ENCODE measurements at places on chromosomes 11 and 22.

DNA sequence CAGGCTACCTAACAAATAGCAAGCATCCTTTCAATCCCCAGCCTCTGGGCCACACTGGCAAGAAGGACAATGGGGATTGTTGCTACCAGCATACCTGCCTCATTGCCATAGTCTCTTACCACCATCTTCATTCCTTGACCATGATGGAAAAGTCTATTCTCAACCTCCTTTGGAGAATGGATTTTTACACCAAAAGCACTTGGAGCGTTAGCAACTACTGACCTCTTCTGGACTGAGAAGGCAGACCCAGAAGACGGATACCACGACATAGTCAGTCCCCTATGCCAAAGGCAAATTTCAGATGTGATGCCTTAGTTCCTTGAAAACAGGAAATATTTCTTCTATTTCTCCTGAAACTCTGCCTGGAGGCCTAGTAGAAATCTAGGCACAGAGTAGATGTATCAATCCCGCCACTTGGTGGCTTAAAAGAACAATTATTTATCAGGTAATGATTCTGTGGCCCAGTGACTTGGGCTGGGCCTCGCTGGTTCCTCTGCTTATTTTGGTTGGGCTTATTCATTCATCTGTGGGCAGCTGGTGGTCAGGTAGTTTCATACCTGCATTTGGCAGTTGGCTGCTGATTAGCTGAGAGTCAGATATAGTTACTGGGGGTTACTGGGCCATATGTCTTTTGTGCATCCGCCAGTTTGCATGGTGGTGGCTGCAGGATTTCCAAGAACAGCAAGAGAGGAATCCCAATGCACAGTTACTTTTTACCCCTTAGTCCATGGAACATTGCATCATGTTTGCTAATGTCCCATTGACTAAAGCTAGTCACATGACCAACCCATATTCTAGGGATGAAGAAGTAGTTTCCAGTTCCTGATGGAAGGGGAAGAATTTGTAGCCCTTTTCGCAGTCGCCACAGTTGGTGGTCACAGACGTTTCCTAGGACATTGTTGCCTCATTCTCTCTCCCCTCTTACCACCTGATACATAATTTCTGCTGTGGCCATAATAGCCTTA lies 75.2 kb downstream of the DHCR7 start:
- no peak for DNase-seq

DNA sequence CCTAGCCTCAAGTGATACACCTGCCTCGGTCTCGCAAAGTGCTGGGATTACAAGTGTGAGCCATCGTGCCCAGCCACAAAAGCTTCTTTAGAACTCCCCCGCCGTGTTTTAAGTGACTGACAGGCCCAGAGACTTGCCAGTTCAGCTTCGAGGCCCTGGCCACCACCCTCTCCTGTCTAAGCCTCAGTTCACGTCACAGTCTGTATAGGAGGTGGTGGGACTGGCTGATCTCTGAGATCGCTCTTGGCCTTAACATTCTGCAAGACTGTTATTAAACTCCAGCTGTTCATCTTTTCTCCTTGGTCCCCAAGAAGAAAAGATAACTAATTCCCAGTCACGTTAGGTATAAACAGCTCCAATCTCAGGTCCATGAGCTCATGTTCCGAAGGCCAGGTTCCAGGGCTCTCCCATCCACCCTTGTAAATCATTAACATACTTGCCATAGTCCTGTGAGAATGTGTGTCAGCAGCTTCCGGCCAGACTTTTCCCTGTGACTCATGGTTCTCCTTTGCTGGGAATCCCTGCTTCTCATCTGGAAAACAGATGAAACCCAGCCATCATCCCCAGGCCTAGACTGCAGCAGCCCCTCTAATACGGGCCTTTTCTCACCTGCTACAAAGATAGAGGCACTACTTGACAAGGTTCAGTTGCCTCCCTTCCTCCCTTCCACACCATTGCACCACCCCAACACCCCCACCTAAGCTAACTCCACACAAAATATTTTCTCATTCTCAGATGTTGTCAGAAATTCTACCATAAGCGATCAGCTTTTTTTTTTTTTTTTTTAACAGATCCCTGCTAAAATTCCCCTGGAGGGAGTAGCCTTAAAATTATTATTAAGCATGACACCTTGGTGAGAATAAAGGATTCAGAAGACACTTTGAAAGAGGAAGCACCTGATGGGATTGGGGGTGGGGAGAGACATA lies 5.6 kb upstream of the KIAA0930 start:
- DNase-seq: no peak

GRCh38 chr11:6298605-6299004 lies 21.7 kb downstream of the CAVIN3 start:
- DNase-seq: no peak

DNA sequence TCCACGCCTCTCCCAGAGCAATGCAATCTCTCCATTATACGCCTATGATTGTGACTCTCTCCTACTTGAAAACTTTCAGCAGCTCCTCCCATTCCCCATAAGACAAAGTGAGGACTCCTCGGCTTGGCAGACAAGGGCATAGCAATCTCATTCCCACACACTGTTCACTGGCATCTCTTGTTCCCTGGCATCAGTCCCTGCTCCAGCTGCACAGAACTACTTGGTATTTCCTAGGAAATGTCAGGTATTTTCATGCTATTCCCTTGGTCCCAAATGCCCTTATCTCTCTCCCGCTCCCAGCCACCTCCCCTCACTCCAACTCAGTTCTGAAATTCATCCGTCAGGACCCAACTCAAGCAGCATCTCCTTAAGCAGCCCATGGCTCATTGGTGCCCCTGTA lies 28.4 kb downstream of the TMPRSS5 start:
- no peak for DNase-seq

GRCh38 chr11:116492600-116492999 lies 280.2 kb downstream of the BUD13 start:
- DNase-seq: no peak

DNA sequence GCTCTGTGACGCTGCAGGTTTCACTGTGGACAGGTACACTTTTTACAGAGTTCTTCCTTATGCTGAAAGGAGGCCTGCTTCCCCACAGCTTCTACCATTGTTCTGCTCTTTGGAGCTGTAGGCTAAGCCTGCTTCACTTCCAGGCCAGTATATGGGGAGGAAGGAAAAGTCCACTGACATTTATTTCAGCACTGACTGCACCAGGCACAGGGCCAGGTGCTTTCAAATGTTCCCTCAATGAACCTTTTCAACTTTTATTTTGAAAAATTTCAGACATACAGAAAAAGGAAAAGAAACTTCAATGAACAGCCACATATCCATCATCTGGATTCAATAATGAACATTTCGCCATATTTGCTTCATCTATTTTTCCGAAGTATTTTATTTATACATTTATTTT lies 22.0 kb downstream of the POU2F3 start:
- no peak for DNase-seq

GRCh38 chr11:42462558-42463310 lies 849.1 kb upstream of the API5 start:
- DNase-seq: no peak

- DNase-seq: no peak
These were observed 57.4 kb downstream of the IGLL1 start for GRCh38 chr22:23522623-23523251.

GRCh38 chr11:119206511-119207414 lies 624 bp downstream of the CBL start:
- peak; percentile 82 for DNase-seq

DNA sequence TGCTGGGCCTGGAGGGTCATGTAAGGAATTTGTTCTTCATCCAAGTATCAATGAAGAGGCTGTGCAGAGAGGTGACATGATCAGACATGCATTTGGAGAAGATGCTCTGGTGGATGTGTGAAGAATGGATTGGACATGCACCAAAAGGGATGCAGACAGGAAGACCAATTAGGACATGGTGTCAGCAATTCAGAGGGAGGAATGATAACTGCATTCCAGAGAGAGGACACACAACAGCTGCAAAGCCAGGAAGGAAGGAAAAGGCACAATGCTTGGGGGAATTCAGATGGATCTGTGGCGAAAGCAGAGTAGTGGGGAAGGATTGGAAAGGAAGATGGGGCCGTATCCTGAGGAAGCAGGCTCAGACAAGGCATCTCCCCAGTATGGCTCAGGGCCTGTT lies 5.2 kb upstream of the ARRB1 start:
- no peak for DNase-seq

GRCh38 chr11:78572394-78572793 lies 2.3 kb downstream of the NARS2 start:
- DNase-seq: no peak

- DNase-seq: no peak
These were observed 51.5 kb downstream of the SLC17A6 start for GRCh38 chr11:22389526-22390282.

- no peak for DNase-seq
These were observed 5.7 kb downstream of the CHADL start for GRCh38 chr22:41234815-41235695.

DNA sequence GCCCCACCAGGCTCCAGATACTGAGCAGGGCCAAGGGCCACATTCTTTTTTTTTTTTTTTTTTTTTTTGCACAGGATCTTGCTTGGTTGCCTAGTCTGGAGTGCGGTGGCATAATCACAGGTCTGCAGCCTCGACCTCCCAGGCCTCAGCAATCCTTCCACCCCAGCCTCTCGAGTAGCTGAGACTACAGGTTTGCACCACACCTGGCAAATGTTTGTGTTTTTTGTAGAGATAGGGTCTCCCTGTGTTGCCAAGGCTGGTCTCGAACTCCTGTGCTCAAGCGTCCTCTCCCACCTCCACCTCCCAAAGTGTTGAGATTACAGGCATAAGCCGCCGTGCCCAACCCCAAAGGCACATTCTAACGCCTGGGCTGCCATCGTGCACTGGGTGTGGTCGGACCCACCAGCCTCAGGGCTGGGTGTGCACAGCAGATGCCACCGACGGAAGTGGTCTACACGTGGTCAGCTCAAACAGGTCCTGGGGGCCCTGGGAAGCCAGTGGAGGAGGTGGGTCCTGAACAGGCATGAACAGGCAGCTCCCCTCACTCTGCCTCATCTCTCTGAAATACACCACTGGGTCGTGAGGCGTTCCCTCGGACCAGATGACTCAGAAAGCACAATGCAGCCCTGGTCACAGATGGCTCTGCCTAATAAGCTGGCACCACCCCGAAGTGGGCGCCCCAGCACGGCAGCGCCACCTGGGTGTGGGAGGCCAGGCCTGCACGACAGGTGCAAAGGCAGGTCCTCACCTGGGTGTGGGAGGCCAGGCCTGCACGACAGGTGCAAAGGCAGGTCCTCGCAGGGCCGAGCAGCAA lies 5.1 kb upstream of the B4GALNT4 start:
- no peak for DNase-seq

GRCh38 chr11:78667461-78667860 lies 92.8 kb upstream of the NARS2 start:
- no peak for DNase-seq

- DNase-seq: peak; percentile 59
These were observed 18.6 kb upstream of the DGCR8 start for GRCh38 chr22:20061481-20061861.

DNA sequence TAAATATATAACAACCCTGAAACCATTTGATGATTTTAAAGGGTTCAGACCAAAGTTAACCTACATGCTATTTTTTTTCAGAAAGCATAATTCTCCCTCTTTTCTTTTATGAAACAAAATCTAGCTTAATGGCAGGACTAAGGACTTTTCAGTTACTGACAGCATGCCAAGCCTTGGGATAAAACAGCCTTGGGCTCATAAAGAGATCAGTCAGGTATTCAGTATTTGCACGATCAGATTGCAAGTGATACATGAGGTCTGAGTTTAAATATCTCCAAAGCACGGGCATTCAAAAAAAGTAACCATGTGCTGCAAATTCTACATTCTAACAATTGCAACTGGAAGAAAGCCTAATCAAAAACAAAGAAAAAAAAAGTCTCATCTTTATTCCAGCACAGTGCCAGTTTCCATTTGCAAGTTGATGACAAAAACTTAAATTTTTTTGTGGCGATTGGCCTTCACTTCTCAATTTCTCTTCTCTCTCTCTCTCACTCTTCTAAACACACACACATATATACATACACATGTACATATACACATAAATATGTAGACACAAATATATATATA lies 60.1 kb downstream of the CTSC start:
- DNase-seq: no peak

GRCh38 chr11:44248109-44248508 lies 61.8 kb downstream of the ALX4 start:
- no peak for DNase-seq

GRCh38 chr11:2270322-2271076 lies at the start of gene ASCL2:
TSS of gene ASCL2 (minus strand) at chr11:2270588. CDS start at chr11:2270332, 256 bp downstream.
- DNase-seq: peak; percentile 41

GRCh38 chr11:17927041-17927440 lies 85.8 kb downstream of the SERGEF start:
- DNase-seq: no peak

DNA sequence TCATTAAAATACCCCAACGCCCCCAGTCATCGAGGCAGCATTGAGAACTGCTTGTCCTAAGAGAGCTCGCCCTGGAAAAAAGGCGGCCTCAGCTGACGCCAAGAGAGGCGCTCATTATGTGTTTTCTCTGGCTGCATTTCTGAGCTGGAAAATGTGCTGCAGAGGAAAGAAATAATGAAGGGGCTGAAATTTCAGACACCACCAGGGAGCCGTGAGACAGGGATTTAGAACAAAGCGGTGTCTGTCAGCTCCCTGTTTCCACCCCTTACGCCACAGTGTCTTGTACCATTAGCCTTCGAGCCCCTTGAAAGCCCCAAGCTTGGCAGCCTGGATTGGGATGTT lies 14.4 kb downstream of the USH1C start:
- no peak for DNase-seq

GRCh38 chr11:27679136-27680015 lies 20.9 kb downstream of the BDNF start:
- DNase-seq: no peak

DNA sequence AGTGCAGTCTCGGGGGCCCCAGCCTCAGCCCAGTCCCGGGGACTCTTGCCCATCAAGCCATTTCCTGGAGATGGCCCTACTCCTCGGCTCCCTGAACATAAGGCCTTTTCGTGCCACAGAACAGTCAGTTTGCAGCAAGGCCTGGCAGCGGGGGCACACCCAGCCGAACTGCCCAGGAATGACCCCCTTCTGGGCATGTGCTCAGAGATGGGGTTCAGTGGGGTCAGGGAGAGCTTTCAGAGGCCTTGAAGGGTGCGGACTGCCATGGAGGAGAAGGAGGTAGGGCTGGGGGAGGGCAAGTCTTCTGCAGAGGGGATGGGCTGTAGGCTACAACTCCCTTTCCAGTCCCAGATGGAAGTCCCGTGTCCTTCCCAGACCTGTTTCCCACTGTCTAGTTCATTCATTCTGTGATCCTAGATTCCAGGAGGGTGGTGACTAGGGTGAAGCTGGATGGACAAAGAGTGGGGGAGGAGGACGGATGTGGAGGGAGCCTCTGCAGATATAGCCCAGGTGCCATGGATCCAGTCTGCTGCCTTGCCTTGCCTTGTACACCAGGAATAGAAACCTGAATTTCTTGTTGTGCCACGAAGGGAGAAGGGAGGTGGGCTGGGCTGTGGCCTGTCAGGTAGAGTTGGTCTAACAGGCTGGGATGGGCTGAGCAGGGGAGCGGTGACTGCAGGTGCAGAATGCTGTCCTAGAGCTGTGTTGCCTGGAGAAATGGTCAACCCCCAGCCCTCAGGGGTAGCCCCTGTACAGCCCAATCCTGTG lies 14.2 kb upstream of the OMP start:
- DNase-seq: no peak

Data from coronary artery (tissue), 2 donors.